ENCODE measurements at places on chromosomes 6 and 20. TPM values are rescaled to one million over a fixed set of nuclear protein-coding genes. Genes with fewer than 3 reads are reported as not detected.

Gene SRSF12
- total RNA-seq, result 14.5 TPM

Gene OOEP
- total RNA-seq, result not detected

Gene MOXD1
- total RNA-seq, result not detected

Gene PPP1R3G
- 0.24 TPM for total RNA-seq

Gene SUPT3H
- 10.8 TPM for total RNA-seq

Gene TTPAL
- 14.3 TPM for total RNA-seq

Gene TMEM170B
- 11.4 TPM for total RNA-seq

Gene ABCF1
- 109 TPM for total RNA-seq

Gene PACSIN1
- not detected for total RNA-seq

GRCh38 chr20:41137614-41138474 is 501 bp downstream of the PLCG1 start:
- H3K4me3 ChIP-seq, result peak overlapping the region; percentile 93
- peak; percentile 85 for DNase-seq
- no peaks in the 10 kb centered on the region for H3K27me3 ChIP-seq
- peak overlapping the region; percentile 92 for H3K27ac ChIP-seq

GRCh38 chr20:25125636-25126035 is 43.7 kb upstream of the VSX1 start:
- no peaks in the 10 kb centered on the region for H3K4me1 ChIP-seq
- peaks cover 27% of the 10 kb centered on the region for H3K27me3 ChIP-seq
- DNase-seq, result no peak
- H3K4me3 ChIP-seq, result no peak overlapping the region

DNA sequence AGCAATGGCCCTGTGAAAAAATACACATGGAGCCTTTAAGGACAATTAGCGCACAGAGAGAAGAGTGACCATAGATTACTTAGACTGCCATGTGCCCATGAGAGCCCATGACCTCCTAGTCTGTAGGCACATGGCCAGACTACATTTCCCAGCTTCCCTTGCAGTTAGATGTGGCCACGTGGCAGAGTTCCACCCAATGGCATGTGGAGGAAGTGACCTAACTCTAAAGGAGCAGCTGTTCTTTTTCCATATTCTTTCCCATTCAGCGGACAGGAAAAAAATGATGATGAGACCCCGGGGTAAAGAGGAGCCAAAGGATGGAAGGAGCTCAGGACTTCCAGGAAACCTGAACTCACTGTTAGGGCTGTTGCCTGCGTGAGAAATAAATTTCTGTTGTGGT is 116.6 kb downstream of the CBLN4 start:
- H3K27ac ChIP-seq, result no peak overlapping the region
- no peaks in the 10 kb centered on the region for H3K36me3 ChIP-seq
- no peak overlapping the region for H3K4me3 ChIP-seq
- H3K4me1 ChIP-seq, result no peaks in the 10 kb centered on the region
- H3K27me3 ChIP-seq, result no peaks in the 10 kb centered on the region

GRCh38 chr6:75512591-75512990 is 19.0 kb upstream of the FILIP1 start:
- H3K27ac ChIP-seq, result no peak overlapping the region
- H3K4me3 ChIP-seq, result no peak overlapping the region
- no peaks in the 10 kb centered on the region for H3K4me1 ChIP-seq

DNA sequence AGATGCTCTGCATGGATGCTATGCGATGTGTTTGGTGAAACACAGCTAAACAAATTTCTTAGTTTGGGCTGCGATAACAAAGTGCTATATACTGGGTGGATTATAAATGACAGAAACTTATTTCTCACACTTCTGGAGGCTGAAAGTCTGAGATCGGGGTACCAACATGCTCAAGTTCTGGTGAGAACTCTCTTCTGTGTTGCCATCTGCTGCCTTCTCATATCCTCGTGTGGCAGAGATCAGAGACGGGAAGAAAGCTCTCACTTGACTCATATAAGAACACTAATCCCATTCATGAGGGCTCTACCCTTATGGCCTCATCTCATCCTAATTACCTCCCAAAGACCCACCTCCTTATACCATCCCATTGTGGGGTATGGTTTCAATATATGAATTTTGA is 162.0 kb upstream of the DTNBP1 start:
- no peak for DNase-seq
- H3K4me3 ChIP-seq, result no peak overlapping the region
- no peaks in the 10 kb centered on the region for H3K27me3 ChIP-seq
- no peaks in the 10 kb centered on the region for H3K36me3 ChIP-seq
- no peak overlapping the region for H3K27ac ChIP-seq
- no peaks in the 10 kb centered on the region for H3K4me1 ChIP-seq

- H3K27me3 ChIP-seq, result no peaks in the 10 kb centered on the region
- peaks cover 25% of the 10 kb centered on the region for H3K4me1 ChIP-seq
- no peak for DNase-seq
- no peaks in the 10 kb centered on the region for H3K36me3 ChIP-seq
- no peak overlapping the region for H3K27ac ChIP-seq
- H3K4me3 ChIP-seq, result no peak overlapping the region
Measured at GRCh38 chr6:41269716-41270115, 16.8 kb downstream of the TREM1 start.

DNA sequence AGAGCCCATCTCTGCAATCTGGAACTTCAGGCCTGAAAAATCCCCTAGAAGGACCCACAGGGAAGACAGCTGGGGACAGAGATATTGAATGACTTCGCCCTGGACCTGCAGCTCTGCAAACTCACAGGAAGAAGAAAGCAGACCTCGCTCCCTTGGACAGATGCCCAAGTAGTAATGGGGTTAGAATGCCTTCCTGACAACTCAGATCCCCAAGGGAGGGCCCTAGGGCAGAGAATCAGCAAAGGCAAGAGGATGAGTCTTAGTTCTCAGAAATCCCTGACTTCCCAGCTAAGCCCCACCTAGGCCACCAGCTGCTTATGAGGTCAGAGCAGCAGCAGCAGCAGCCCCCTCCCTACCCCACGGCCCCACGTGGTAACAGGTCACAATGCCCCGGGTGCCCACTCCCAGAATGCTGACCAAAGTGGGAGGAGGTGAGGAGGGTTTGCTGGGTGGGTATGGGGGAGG is at the start of gene C20orf141:
C20orf141 (plus strand) TSS at position 401 of the 465 bp plus-strand sequence. CDS start 198 bp downstream, outside the sequence.
- no peaks in the 10 kb centered on the region for H3K36me3 ChIP-seq
- no peak within 1 kb of the TSS for H3K4me3 ChIP-seq
- H3K4me1 ChIP-seq, result peaks cover 17% of the 10 kb centered on the region
- H3K27me3 ChIP-seq, result no peaks in the 10 kb centered on the region
- peak within 1 kb of the TSS; percentile 49 for H3K27ac ChIP-seq

GRCh38 chr6:90716376-90716775 is 129.5 kb upstream of the MAP3K7 start:
- H3K27me3 ChIP-seq, result peaks cover 92% of the 10 kb centered on the region
- H3K27ac ChIP-seq, result no peak overlapping the region
- H3K4me3 ChIP-seq, result no peak overlapping the region

All from A673 (cell line).